Left ventricle myocardium inferior (tissue), 1 donor: ENCODE measurements at places on chromosomes 4 and X. TPM values are rescaled to one million over a fixed set of nuclear protein-coding genes. Genes with fewer than 3 reads are reported as not detected.

PLP1 gene
- 7.0 TPM for total RNA-seq

TAF7L gene
- 0.08 TPM for total RNA-seq

HSFX1 gene
- 3.0 TPM for total RNA-seq

TKTL1 gene
- 11.7 TPM for total RNA-seq

DNA sequence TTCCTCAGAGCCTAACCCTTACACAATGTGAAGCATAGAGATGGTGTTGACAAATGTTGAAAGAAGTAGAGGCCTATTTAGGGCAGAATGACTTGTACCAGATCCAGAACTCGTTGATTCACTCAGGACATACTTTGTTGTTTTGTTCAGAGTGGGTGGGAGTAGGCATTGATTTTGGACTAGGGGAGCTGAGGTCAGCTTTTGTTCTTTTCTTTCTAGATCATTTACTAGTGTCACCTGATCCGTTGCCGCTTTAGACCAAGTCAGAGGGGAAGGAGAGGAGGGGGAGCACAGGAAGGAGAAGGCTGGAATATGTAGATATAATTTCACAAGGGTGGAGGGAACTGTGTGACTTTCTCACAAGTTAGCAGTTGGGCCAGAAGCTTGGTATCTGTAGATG, 282.4 kb upstream of the GPC4 start:
- no peak for DNase-seq

- no peak for DNase-seq
Observed at GRCh38 chrX:10173331-10173900, 16.6 kb downstream of the CLCN4 start.

- no peak for DNase-seq
Observed at GRCh38 chr4:13461191-13461905, 22.8 kb downstream of the RAB28 start.

DNA sequence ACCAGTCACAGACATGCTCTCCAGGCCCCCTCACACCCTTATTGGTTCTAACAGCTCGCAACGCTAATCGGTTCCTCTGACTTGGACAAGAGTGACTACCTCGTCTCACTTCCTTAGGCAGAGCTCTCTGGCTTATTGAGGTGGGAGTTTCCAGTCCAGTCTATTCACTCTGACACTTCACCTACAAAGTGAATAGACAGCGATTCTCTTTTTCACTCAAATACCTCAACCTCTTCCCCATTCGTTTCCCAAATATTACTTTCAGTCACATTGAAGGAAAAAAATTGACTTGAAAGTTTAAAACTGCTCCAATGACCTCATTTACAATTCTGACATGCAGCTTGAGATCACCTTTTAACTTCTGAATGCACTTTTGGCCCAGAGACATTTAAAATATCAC, 17.7 kb downstream of the HELT start:
- no peak for DNase-seq

- DNase-seq = no peak
Observed at GRCh38 chr4:167196344-167197012, 37.8 kb downstream of the SPOCK3 start.

- DNase-seq = no peak
Observed at GRCh38 chr4:88817740-88818139, 120.1 kb upstream of the NAP1L5 start.

DNA sequence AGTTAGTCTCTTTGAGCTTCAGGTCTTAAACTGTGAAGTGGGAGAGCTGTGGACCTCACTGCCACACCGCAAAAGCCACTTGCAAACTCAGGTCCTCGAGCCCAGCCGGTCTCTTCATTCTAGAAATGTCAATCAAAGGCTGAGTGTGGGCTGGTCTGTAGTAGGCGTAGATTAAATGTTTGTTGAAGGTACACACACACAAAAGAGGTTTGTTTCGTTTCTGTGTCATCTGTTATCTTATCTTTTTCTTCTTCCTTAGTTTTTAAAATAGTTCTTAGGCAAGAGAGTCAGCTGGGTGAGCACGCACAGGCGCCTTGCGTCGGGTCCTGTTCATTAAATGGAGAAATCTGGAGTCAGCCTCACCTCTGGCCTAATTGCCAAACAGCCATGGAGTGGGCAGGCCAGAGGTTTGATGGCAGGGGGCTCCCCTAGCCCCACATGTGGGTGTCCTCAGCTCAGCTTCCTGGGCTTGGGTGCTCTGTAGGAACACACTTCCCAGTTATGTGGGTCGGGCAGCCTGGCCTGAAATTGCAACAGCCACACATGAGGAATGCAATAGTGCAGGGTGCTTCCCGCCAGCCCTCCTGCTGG, 836 bp upstream of the PSAPL1 start:
- DNase-seq = no peak

DNA sequence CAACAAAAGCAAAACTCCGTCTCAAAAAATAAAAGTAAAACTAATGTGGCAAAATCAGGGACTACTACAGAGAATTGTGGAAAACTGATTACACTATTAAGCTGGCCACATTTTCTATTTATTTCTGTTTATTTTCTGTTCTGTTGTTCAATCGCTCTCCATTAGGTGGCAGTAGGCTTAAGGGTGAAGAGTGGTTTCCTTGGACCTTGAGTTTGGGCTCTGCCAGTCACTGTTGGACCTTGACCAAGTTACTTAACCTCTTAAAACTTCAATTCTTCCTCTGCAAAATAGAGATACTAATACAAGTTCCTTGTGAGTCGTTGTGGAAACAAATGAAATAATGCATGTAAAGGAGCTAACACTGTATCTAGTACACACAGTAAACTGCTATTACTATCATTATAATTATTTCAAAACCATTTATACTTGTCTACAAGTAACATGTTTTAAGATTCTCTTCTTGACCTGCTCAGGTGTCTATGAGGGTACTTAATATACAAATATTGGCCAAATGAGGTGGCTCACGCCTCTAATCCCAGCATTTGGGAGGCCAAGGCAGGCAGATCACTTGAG, 15.2 kb downstream of the HSD17B11 start:
- no peak for DNase-seq

GRCh38 chr4:182015893-182016292, 227.3 kb upstream of the TENM3 start:
- no peak for DNase-seq

DNA sequence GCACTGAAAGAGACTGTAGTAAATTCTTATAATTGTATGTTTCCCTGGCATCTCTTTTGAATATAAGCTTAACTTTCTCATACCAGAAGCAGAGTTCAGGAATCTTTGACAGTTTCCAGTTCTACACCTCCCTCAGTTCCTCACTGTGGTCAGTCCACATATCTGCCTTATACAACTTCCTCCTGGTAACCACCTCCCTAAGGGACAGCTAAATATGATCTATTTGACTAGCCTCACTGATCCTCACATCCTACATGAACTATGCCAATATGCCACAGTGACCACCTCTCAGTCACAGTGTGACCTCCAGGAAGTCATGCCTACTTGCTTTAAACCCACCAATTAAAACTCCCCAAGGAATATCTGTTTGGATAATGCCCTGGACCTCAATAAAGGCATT, 51.6 kb upstream of the HDAC8 start:
- DNase-seq = no peak

DNA sequence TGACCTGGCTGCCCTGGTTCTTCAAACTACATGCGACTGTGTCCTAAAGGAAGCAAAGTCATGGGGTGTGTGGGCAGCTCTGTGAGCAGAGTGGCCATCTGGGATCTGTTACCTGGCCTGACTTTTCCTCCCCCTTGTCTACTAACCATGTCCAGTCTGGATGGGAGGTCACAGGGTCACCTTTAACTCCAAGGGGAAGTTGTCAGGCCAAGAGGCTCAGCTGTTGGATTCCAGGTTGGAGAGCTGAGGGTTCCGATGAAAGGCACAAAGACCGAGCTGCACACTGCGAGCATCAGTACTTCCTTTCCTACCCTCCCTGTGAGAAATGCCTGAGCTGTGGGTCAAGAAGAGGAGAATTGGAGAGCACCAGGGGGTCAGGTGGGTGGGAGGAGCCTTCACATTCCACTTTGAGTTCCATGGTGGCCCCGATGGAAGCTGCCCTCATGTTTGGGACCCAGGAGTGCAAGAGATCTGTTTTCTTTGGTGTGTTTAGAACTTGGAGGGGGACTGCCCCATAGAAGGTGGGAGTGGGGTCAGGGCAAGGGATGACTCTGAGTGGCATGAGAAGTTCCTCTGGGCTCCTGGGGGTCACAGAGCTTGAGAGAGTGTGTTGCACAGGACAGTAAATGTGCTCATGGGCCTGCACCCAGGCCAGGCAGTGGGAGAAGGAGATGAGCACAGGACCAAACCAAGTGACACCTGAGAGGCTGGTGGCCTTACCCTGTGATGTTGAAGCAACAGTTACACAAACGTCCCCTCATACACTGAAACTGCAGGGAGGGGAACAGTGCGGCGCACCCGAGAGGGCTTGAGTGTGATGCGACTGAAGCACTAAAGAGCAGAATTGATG, 36.2 kb downstream of the RGS12 start:
- no peak for DNase-seq

DNA sequence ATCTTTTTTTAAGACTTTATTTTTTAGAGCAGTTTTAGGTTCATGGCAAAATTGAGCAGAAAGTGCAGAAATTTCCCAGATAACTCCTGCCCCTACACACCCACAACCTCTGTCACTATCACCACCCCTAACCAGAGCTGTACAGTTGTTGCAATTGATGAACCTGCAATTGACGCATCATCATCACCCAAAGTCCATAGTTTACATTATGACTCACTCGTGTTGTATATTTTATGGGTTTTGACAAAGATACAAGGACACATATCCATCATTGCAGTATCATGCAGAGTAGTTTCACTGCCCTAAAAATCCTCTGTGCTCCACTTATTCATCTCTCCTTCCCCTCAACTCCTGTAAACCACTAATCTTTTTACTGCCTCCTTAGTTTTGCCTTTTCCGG, 34.5 kb upstream of the WAS start:
- no peak for DNase-seq

DNA sequence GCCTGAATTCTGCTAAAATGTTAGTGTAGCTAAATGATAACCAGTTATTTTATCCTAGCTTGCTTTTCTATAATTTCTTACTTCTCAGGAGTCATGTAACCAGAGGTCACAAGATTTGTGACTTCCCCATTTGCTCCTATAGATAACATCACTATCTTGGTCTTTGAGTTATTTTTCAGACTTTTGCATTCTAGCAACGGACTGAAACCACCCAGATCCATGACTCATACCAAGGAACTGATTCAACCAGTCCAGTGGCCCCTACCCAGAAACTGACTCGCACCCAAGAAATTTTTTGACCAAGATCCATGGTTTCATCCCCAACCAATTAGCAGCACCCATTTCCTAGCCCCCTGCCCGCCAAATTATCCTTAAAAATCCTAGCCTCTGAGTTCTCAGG, 50.0 kb downstream of the IQCM start:
- DNase-seq = no peak

DNA sequence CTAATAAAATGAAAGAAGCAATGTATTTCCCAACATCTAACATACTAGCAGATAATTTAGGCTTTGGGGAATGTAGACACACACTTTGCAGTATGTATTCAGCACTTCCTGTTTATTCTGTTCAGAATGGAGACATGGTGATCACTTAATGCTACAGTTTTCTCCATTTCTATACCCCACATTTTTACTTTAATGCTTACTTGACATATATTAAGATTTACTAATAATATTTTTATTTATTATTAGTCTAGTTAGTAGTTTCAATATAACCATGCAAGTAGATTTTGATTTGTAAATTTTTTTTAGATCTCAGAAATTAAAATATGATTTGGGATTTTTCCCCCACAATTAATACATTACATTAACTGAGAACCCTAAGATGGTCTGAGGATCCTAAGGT, 98.4 kb downstream of the PRSS12 start:
- no peak for DNase-seq

GRCh38 chr4:180057891-180058671, 2185.1 kb upstream of the TENM3 start:
- no peak for DNase-seq

DNA sequence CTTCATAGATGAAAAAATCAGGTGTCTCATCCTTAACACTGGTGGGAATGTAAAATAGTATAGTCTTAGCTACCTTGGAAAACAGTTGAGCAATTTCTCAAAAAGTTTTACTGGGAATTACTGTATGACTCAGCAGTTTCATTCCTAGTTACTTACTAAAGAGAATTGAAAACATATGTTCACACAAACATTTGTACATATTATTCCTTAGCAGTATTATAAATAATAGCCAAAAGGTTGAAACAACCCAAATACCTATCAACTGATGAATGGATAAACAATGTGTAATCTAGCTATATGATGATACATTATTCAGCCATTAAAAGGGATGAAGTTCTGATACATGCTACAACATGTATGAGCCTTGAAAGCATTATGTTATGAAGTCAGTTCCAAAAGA, 41.7 kb downstream of the RBM46 start:
- no peak for DNase-seq

DNA sequence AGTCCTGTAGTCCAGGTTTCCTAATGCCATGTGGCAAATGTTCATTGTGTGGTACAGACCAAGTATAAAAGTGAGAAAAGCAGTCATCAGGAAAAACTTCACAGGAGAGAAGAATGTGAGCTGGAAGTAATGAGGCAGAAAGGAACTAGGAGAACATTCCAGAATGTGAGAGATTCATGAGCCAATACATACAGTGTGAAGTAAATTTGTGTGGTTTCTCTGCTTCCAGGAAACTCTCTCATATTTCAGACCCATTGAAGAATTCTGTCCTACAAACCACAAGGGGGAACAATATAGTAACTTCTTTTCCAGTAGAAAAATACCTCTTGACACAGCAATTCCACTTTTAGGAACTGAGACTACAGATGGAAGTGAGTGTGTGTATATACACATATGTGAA, 136.5 kb downstream of the RNF150 start:
- no peak for DNase-seq

- no peak for DNase-seq
Observed at GRCh38 chrX:37993837-37994619, 12.3 kb upstream of the SYTL5 start.

DNA sequence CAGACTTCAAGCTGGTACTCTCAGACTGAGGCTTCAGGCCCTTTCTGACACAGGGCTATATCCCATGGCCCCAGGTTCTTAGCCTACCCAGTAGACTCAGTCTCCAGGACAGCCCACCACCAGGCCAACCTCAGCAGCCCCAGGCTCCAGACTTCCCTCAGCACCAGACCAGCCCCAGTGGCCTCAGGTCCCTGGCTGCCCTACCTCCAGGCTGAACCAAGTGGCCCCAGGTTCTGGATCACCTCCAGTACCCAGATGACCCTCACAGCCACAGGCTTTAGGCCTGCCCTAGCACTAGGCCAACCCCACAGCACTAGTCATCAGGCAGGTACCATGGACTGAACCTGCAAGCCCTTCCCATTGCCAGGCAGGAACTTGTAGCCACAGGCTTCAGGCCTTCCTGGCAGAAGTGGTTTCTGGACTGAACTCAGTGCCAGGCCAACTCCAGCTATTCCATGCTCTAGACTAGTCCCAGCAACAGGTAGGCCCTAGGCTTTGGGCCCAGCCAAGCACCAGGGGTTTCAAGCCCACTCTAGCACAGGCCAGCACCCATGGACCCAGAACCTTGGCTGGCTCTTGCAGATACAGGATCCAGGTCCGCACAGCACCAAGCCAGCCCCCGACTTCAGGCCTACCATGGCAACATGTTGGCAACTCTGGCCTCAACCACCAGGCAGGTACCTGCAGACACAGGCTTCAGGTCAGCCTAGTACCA, 45.7 kb upstream of the MAGED4 start:
- DNase-seq = no peak
